ENCODE measurements at places on chromosomes 7 and 10.
A peak's percentile ranks its signal among the peaks of the same experiment; 100 is the strongest.

- no peak for DNase-seq
These were observed 25.2 kb downstream of the DIP2C start for GRCh38 chr10:664301-664700.

DNA sequence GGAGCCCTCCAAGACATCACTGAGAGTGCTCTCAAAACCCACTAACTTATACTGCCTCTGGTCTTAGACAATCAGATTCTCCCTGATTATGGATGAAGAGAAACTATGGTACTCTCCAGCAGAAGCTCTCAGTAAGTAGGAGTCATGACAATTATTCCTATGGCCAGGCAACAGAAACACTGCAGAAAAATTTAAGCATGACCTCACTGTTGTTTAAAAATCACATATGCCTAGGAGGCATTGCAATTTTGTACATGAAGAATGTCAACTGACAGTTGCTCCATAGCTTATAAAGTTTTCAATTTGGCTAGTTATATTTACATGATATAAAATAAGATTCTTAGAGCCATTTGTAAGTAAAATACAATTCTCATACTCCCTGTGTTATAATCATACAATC lies 105.9 kb upstream of the LSM8 start:
- no peak for DNase-seq

- DNase-seq, result no peak
These were observed 98.6 kb upstream of the PRPS1L1 start for GRCh38 chr7:18126281-18126680.

GRCh38 chr10:129594811-129595210 lies 127.8 kb downstream of the MGMT start:
- no peak for DNase-seq

GRCh38 chr7:24889611-24890010 lies 90.4 kb downstream of the OSBPL3 start:
- no peak for DNase-seq

GRCh38 chr7:1248143-1248915 lies 15.7 kb downstream of the UNCX start:
- DNase-seq, result peak; percentile 66

GRCh38 chr7:141102436-141102835 lies 28.6 kb downstream of the TMEM178B start:
- DNase-seq, result no peak

DNA sequence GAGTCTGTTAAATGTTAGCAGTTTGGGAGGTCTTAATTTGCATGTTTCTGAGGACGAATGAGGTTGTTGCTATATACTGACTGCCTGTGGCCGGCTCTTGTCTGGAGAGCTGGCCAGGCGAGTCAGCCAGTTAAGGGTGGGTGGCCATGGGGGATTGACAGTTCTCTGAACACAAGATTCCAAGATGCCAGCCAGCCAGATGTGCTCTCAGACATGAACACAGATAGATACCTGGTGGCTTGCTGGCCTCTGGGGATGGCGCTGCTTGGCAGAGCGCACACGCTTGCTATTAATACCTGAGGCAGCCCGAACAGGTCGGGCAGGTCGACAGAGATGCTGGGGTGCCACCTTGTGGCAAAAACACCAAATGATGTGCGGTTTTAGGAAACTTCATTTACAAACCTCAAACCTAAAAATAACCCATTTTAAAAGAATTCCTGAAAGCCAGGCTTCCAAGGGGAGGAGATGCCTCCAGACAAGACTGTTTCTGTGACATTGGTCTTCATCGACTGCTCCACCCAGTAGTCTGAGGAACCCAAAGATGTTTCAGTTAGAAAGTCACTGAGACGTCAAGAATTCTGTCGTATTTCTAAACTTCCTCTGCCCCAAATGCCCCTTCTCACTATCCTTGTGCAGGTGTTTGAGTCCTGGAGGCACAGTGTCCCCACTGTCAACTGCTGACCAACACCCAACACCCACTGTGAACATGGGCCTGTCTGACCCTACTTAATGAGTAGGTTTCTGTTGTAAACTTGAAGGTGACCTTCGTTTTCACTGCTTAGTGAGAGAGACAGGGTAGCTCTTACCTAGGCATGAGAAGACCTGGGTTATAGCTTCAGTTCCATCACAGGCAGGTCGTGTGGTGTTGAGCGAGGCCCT lies 123.4 kb downstream of the NT5C2 start:
- peak; percentile 53 for DNase-seq

DNA sequence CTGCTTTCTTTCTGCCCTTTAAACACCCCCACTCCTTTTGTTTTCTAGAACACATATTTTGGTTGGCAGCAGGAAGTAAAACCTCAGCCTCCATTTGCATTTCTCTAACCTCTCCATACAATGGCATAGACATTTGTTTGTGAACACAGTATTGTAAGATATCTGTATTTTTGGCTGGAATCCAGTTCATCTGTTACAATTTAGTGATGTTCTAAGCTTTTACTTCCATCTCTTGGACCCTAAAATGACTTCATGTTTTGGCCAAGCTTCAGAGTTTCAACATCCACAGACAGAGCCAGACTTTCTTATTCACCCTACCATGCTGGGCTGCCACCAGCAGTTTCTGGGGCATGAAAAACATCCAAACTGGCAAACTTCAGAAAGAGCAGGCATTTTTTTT lies 21.1 kb upstream of the AUTS2 start:
- DNase-seq, result no peak

GRCh38 chr7:158613481-158613880 lies 25.9 kb upstream of the PTPRN2 start:
- no peak for DNase-seq

DNA sequence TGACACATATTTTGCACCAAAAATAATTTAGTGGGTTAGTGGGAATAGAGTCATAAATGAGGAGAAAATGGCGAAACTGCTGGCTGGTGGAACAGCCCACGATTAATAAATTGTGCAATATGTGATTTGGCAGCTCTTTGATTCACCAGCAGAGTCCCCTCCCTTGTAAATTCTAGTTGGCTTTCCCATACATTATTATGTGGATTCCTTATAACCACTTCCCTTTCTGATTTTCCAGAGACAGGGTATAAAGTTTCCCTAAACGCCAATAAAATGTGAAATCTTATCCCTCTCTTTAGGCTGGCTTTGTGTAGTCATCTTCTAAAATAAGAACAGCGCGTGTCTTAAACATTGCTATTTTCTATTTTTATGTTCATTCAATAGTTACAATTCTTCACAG lies 149.4 kb upstream of the FERD3L start:
- no peak for DNase-seq

GRCh38 chr7:28711114-28711513 lies 247.0 kb downstream of the TRIL start:
- DNase-seq, result no peak

DNA sequence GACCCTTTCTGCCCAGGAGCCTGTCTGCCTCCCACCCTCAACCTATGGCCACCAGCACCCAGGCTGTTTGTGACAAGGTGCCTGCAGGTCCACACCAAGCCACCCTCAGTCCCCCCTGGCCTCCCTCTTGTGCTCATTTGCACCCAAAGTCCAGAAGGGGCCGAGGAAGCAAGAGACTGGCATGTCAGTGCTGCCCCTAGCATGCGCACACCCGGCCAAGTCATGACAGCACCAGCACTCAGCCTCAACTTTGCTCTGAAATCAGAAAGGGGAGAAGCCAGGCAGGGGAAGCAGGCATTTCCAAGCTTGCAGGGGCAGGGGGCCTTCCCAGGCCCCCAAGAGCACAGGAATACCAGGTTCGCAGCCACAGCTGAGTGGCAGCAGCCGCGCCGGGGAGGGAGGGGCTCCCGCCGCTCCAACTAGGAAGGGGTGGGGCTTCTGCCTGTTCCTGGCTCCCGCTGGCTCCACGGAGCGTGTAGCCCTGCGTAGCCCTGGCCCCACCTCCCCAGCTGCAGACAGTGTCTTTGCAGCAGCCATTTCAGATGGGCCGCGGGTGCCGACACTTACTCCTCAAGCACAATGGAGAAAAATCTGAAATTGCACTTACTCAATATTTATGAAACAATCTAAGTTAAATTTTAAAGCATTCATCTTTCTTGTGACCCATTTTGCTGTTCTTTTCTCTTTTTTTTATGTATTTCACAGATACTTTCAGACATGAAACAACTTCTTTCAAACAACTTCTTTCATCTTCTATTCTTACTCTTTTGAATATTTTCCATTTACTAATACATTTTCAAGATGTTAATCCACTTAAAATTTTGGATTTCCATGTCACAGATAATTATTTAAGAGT lies 54.9 kb upstream of the ABCB5 start:
- no peak for DNase-seq

GRCh38 chr10:11058965-11059364 lies 41.3 kb downstream of the CELF2 start:
- no peak for DNase-seq

GRCh38 chr7:38429057-38429456 lies 155.6 kb upstream of the TARP start:
- no peak for DNase-seq

DNA sequence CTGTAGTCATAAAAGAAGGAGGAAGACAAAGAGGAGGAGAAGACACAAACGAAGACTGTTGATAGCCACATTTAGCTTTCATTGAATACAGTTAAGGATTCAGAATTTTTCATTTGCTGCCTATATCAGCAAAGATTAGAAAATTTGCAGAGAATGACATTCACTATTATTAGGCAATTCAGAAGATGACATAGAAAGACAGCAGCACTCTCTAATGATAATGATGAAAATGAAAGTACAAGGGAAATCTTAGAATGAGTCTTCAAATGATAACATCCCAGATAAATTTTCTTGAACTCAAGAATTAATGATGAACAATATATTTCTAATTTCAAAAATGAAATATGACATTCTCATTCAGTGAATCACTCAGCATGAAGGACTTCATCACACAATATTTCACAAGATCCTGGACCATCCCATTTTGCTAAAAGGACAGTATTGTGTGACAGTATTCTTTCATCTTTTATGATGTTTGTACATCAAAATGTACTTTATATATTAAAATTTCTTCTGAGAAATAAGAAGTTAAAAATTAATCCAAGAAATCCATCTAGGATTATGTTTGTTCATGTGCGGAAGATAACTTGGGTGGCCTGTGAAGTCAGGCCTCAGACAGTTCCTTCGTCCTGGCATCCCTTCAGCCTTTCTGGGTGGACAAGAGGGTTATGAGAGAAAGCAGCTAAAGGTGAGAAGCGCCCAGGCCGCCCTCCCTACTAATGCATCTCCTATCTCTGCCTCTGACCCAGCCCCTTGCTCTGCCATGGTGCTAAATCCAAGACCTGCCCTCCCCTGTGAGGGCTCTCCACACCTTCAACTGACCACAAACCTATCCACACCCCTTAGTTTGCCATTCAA lies 47.4 kb upstream of the CAMK2B start:
- DNase-seq, result no peak

- no peak for DNase-seq
These were observed 5.3 kb downstream of the CYP26C1 start for GRCh38 chr10:93065675-93066543.

GRCh38 chr7:132574223-132574622 lies 2.0 kb downstream of the PLXNA4 start:
- DNase-seq, result no peak

GRCh38 chr7:2710286-2710655 lies 22.3 kb downstream of the AMZ1 start:
- no peak for DNase-seq

DNA sequence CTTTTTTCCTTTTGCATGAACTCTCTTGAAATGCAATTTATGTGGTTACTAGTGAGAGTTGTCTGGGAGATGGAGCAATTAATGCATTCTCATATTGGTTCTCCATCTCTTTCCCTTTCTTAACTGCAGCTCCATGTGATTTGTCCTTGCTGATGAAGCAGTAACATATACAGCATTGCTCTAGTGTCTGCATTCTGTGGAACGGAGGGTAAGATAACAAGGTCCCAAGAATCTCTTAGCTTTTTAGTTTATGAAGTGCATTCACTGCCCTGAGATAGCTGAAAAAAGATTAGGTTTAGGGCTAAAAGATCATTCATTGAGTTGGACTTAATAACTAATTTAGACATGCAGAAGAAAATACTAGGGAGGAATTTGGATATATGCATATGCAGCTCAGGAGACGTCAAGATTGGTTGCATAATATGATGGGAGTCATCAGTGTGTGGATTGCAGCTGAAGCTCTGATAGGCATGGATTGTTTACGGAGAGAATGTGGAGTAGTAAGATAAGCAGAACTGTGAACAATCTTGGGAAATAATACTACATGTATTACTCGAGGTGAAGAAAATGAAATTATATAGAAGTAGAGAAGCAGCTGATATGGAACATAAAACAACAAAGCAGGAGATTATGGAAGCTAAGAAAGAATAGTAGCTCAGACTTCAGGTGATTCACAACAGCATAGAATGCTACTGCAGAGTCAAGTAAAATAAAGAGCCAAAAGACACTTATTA lies 404.7 kb downstream of the ARL4A start:
- no peak for DNase-seq
